ENCODE measurements at places on chromosomes 4 and X.

DNA sequence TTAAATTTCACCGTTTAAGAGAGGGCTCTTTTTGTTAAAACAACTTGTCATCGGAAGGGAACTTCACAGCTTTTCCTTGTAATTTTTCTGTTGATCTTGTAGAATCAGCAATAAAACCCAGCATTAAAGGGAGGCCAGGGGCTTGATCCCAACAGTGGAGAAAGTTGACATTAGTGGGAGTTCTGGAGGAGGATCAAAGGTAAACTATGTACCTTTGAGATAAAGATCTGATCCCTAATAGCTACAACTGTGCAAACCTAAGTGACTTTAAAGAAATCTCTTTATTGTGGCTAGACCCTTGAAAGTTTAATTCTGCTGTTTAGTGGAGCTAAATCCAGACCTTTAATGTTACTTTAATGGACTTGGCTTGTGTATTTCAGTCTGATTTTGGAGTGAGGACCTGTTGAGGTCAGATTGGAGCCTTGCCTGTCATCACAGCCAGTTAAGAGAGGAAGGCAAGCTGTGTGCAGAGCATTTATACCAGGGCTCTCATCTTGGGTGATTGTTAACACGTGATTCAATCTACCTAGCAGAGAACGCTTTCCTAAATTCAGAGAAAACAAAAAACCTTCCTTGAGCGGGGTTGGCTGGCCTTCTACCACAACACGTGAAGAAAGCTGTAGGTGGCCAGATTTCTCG is 1.7 kb downstream of the DOCK11 start:
- DNase-seq: no peak

GRCh38 chr4:7763788-7764187 is 175.9 kb downstream of the AFAP1 start:
- peak; percentile 46 for DNase-seq

DNA sequence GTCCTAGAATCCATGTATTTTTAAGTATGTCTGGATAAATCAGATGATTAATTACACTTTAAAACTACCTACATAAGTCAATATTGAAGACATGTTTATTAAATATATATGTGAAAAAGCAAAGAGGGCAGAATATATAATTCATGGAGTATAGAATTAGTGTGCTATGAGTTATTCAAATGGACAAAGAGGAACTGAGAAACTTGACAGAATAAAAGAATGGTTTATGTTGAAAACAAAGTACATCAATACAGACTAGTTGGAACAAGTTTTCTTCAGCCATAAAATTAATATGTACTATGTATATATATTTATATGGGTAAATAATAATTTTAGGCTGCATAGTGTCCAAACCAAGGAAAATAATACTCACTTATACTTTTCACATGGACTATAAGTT is 173.5 kb downstream of the NPFFR2 start:
- DNase-seq: no peak

DNA sequence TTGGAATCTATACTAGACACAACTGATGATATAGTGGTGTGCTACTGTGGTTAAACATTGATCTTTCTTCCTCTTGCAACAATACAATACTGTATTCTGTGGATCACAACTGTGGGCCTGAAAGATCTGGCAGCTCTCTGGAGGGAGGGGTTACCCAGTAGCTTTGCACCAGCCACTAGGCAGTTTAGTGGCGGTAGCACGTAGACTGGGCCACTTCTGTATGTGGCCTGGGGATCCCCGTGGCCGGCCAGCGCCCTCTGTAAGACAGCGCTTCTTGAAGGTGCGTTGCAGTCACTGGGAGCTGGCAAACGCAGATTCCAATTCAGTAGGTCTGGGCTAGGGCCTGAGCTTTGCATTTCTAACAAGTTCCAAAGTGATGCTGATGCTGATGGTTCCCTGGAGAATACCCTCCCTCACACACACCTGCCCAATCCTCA is 168.6 kb downstream of the MGST2 start:
- no peak for DNase-seq

GRCh38 chr4:168585168-168586091 is 88.6 kb downstream of the PALLD start:
- DNase-seq: peak; percentile 83

DNA sequence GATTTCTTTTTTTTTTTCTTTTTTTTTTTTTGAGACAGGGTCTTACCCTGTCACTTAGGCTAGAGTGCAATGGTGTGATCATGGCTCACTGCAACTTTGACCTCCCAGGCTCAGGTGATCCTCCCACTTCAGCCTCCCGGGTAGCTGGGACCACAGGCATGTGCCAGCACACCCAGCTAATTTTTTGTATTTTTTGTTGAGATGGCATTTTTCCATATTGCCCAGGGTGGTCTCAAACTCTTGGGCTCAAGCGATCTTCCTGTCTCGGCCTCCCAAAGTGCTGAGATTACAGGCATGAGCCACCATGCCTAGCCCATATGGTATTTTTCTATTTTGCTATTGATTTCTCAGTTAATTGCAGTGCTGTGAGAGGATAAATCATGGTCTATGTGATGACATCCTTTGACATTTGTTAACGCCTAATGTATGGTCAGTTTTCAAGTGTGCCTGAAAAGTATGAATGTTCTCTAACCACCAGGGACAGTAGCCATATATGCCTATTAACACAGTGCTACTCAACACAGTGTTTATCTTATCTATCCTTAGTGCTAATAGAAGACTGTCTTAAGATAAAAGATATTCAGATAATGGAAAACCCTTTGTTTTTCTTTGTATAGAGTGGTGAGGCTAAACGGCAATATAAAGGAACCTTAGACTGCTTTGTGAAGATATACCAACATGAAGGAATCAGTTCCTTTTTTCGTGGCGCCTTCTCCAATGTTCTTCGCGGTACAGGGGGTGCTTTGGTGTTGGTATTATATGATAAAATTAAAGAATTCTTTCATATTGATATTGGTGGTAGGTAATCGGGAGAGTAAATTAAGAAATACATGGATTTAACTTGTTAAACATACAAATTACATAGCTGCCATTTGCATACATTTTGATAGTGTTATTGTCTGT is 9.1 kb upstream of the HSPA4L start:
- DNase-seq: no peak

GRCh38 chrX:23403849-23404248 is 69.2 kb downstream of the PTCHD1 start:
- DNase-seq: no peak

- DNase-seq: no peak
These were observed 24.2 kb upstream of the AMELX start for GRCh38 chrX:11269006-11269405.

- DNase-seq: no peak
These were observed 59.5 kb upstream of the FAM9C start for GRCh38 chrX:13103914-13104274.

GRCh38 chrX:9048801-9049200 is 14.9 kb upstream of the FAM9B start:
- DNase-seq: no peak

DNA sequence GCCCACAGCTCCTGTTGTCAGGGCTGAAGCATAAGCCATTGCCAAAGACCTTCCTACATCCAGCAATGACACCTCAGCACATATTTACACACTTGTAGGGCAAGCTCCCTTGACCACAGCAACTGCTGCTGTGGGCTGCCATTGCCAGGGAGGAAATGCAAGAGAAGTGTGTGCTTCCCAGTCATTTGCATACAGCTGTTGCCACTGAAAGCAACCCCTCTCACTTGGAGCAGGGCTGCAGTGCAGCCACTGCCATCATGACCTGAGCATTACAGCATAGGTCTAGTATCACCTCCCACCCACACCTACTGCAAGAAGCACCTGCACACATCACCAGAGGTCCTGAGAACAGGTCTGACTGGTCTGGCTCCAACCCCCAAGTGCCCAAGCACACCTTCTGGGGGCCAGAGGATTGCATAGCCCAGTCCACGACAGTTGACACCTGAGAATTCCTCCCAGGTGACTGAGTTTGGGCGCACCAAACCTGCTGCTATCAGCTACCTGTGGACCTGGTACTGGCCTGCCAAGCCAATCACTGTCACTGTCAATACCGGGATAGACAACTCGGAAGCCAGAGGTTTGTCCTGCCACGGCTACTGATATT is 636.5 kb upstream of the SLIT2 start:
- DNase-seq: peak; percentile 19

DNA sequence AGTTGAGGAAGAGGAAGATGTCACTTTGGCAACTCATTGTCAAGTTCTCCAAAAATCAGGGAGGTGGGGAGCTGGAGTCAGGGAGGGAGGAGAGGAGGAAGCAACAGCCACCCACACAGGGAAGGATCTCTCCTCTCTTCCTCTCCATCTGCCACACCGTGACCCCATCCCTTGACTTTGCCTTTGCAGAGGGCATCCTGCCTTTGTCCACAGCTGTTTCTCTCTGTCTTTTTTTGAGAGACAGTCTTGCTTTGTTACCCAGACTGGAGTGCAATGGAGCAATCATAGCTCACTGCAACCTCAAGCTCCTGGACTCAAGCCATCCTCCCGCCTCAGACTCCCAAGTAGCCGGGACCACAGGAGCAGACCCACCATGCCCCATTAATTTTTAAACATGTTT is 276.0 kb downstream of the SHOX start:
- DNase-seq: no peak

GRCh38 chr4:151092488-151092887 is 6.9 kb upstream of the RPS3A start:
- DNase-seq: no peak

DNA sequence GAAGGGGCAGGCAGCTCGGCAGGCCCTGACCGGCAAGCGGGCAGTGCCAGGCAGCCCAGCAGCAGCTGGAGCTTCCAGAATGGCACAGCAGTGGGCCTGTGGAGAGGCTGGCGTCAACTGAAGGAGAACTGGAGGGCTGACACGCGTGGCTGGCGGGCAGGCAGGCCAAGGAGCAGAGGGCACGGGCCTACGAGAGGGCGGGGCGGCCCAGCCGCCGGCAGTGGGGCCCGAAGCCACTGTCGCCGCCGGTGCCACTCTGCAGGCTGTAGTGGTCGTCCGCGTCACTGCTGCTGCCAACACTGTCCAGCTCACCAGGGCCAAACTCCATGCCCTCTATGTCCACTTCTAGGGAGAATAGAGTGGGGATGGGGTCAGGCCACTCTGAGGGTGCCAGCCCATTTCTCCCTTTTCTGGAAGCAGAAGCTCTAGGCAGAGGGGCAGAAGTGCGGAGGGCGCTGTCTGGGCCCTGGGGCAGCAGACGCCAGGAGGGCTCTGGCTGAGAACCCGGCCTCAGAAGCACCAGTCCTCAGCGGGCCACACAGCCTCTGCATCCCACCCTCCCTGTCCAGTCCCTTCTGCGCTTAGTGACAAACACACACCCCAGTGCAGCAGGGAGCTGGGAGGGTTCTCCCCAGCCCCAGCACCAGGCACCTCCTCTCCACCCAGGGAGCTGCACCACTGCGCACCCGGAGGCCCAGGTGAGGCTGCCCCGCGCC is 8.6 kb upstream of the HAUS3 start:
- no peak for DNase-seq

DNA sequence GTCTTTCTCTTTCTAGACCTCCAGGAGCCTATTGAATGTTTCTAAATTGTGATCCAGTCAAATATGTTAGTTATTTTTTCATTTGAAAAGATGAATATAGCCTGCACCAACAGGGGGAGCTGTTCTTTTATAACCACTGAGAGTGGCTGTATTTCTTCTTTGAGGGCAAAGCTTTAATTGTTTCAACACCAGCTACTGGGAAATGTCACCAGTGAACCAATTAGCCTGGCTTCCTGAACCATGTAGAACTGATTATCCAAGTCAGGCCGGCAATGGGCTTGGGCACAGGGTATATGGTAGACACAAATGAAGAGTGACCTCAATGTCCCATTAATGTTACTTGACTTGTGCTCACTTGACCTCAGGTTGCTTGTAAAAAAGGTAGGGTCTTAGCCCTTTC is 4.8 kb upstream of the DAPP1 start:
- peak; percentile 27 for DNase-seq

DNA sequence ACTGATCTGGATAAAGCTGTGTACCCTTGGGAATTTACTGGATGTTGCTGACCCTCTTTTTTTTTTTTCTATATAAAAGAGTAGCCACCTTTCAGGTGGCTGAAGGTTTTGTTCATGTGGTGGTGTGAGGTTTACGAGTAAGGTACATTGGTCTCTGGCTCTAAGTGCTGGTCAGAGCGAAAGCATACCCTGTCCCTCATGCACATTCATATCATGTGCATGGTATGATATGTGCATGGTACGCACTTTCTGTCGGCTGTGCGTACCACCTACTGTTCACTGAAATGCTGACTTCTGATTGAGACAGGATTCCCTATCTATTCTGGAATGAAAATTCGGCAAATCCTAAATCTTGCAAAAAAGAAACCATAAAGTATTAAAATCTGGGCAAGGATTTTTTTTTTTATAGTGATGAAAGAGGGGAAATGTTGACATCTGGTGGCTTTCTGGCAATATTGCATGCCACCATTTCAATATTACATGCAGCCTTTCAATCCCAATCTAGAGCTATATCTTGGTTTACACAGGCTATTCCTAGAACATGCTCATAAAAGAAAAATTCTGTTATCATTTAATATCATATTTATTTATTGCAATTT is 32.8 kb downstream of the FAM149A start:
- no peak for DNase-seq

GRCh38 chr4:102500696-102501446 is at the start of gene NFKB1:
Gene NFKB1 (plus strand): TSS chr4:102501359. CDS start chr4:102525519, 24,160 bp downstream.
- peak; percentile 93 for DNase-seq

DNA sequence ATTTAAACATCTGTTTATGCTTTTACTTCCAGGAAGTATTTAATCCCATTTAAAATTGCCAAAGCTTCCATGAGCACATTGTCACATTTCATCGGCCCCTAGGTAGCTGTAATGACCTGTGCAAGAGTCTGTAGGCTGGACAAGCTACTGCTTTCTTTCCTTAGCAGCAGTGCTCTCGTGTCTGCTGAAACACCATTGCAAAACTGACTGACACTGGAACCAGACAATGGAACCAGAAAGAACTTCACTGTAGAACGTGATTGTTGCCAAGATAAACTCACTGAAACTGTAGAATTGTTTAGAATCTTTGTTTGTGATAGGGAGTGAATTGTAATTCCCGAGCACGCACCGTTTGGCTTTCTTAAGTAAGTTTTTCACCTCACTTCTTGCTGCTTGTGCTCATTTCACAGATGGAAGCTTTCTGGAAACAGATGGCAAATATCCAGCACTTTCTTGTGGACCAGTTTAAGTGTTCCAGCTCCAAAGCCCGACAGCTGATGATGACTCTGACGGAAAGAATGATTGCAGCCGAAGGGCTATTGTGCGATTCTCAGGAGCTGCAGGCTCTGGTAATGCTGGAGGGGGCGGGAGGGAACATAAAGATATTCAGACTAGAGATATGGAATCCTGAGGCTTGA is 36.9 kb downstream of the EVC start:
- DNase-seq: peak; percentile 39

GRCh38 chr4:165874072-165874790 is 1.2 kb downstream of the TLL1 start:
- peak; percentile 50 for DNase-seq

DNA sequence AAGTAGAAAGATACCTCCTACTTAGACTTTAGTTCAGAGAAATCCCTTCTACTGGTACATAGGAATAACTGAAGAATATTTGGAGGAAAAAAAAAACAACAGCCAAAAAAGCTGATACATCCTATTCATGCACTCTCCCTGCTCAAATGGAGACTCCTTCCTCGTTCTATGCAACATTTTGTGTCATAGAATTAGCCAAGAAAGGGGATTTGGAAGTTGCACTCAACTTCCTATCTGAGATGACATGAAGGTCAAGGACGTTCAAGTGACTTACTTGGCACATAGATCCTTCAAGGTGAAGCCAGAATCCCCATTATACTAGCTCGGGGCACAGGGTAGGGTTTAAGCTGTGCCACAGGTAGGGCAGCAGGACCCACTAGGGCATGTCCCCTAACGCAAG is 56.2 kb upstream of the S100G start:
- DNase-seq: no peak

Data from mammary epithelial cell (primary cell).